Stimulated activated CD8-positive, alpha-beta memory T cell treated with anti-CD3 and anti-CD28 coated beads, Interleukin-7, amount 100 ng/mL, for 4 hours (primary cell): ENCODE measurements at places on chromosomes 6 and 20.

DNA sequence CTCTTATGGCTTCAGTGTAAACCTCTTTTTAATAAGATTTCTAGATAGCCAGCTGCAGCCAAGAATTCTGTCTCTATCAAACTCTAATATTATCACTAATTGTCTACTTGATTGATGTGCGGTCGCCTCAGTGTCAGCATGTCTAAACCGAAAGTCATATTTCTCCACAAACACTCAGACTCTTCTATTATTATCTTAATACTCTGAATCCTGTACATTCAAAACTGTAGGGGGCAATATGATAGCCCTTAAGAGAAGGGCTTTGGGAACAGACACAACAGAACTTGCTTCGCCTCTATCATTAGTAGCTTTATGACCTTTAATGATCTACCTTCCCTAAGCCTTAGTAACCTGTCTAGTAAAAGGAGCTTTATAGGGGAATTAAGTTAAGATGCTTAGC, 379.7 kb upstream of the PTCHD4 start:
- DNase-seq, result no peak

- no peak for DNase-seq
Observed at GRCh38 chr6:139354189-139354588, 20.3 kb downstream of the CITED2 start.

DNA sequence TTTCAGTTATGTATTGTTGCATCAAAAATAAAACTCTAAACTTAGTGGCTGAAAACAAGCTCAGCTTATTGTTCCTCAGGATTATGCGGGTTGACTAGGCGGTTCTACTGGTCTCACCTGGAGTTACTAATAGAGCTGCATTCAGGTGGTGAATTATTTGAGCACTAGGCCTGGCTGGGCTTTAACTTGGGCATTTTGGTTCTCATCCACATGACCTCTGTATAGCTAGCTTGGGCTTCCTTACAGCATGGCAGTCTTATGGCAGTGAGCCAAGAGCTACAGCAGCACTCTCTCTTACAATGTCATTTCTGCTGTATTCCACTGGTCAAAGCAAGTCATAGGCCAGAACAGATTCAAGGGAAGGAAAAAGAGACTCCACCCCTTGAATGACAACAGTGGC, 1.6 kb downstream of the PGBD1 start:
- no peak for DNase-seq

DNA sequence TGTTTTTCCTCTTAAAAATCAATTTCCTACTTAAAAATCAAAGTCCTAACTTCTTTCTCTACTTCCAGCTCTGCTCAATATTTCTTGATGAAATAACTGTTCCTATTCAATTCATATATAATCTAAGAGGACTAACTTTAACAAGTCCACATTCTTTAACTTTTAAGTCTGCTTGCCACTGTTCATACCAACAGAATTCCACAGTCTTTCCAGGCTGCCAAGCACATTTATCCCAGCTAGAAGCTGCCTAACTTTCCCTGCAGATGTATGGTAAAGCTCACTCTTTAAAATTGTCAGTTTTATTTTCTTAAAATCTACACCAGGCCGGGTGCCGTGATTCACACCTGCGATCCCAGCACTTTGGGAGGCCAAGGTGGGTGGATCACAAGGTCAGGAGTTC, 11.5 kb downstream of the CALHM6 start:
- no peak for DNase-seq

- no peak for DNase-seq
Observed at GRCh38 chr6:29907637-29908340, 34.5 kb upstream of the HLA-A start.

DNA sequence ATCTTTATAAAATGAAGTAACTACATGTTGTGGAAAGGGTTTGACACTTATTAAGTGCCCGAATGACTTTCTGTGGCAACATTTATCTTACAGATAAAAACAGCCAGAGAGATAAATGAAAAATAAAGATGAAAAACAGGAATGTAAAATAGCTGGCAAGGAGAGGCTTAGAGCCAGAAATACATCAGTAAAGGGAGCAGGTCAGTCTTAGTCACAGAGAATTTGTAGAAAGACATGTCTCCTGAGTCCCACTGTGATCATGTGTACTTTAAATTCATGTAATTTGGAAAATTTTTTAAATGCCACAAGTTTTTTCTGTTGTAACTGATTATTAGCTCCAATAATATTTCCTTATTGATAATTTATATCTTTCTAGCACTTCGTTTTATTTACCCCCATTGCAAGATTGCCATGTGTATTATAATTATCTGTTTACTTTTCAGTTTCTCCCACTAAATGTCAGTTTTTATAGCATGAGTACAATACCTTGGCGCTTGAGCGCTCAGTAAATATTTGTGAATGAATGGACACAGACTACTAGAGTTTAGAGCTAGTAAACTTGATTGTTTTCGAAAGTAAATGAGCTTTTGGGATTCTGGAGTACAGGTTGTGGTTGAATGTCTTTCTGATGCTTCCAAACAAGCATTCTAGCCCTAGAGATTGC, 15.2 kb downstream of the TAB2 start:
- no peak for DNase-seq

DNA sequence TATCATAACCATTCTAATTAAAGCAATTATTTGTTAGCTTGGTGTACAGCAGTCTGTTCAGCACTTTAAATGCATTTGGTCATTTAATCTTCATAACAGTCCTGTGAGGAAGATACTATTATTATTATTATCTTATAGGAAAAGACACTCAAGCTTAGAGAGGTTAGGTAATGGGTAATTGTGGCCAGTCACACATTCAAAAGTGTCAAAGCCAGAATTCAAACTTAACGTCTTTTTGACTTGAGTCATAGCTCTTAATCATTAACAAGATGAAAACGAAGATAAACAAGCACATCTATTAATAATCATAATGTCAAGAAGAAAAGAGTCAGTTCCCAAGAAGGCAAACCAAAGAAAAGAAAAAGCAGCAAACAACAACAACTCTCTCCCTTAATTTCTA, 251.0 kb downstream of the SYNE1 start:
- no peak for DNase-seq

- no peak for DNase-seq
Observed at GRCh38 chr6:27334141-27334540, 22.1 kb upstream of the POM121L2 start.

- no peak for DNase-seq
Observed at GRCh38 chr20:44955270-44955669, 4.9 kb downstream of the TOMM34 start.

DNA sequence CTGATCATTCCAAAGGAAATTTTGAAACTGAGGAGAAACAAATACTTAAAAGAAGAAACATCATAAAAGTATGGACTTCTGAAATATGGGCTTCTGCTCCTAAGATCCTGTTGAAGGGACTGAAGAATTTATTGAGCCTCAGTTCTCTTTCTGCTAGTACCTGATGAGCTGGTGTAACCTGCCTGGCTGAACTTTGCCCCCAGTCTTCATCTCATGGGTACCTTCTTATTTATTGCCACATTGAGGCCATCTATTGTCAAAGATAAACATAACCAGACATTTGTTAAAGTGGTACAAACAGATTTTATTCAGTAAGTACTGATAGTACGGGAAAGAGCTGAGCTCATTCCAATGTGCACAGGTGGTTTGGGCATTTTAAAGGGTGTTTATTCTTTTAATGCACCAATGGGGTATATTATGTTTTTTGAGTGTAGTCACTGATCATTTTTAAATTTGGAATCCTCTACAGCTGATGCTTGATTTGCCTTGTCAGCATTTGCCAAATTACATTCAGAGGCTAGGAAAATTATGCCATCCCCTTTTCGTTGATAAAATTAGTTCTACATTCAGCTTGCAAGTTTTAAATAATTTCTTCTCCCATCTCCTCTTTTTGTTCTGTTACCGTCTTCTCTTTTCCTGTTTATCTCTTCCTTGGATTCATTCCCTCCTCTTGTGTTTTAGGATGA, 118.2 kb downstream of the PRIM2 start:
- DNase-seq, result no peak

- DNase-seq, result no peak
Observed at GRCh38 chr6:54719633-54720032, 126.9 kb upstream of the FAM83B start.

GRCh38 chr20:58585753-58586540, 65.1 kb upstream of the STX16 start:
- DNase-seq, result no peak

- DNase-seq, result no peak
Observed at GRCh38 chr6:109441069-109441816, 719 bp downstream of the SMPD2 start.

DNA sequence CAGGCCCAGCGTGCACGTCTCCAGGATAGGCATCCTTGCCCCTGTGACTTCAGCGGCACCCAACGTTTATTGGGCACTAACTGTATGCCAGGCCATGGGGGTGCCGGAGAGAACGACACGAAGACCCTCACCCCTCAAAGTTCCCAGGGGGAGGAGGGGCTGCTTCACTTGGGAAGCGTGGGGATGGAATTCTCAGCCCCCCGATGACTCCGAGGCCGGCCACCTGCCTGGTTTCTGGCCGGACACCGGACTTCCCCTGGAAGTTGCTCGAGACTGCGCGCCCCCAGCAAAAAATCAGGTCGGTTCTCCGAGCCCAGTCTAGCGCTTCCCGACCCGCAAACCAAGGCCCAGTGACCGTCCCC, 275 bp upstream of the MAVS start:
- DNase-seq, result no peak

- no peak for DNase-seq
Observed at GRCh38 chr20:53070706-53071392, 98.7 kb downstream of the TSHZ2 start.

DNA sequence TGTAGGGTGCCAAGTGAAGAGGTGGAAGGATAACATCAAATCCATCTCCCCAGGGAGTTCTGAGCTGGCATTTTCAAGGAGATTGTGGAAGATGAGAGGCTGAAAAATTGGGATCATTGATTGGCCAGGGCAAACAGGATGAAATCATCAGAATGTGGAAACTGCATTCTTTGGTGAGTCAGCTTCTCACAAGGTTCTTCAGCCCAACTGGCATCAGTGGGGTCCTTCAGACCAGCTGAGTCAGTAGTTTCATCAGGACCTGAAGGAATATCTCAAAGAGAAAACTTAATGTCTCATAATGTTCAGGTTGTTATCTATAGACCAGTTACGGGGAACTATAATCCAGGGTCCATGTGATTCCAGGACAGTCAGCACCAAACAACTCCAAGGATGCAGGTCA, 195.8 kb downstream of the HAO1 start:
- no peak for DNase-seq

DNA sequence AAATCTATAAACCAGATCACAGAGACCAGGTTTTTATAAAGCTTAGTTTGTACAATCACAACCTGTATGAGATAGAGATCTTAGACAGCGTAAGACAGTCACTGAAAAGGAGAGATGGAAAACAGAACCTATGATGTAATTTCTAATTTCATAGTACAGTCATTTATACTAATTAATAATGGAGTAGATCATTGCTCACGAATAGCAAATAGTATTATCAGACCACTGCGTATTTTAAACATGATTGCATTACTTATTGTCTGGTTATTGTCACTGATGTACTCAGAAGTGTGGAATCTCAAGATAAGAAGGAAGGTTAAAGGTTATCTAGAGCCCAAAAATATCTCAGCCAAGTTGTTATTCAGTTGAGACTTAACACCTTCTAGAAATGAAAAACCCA, 115.6 kb downstream of the KHDC1L start:
- DNase-seq, result no peak

GRCh38 chr6:140794544-140794943, 1338.2 kb upstream of the GJE1 start:
- DNase-seq, result no peak

DNA sequence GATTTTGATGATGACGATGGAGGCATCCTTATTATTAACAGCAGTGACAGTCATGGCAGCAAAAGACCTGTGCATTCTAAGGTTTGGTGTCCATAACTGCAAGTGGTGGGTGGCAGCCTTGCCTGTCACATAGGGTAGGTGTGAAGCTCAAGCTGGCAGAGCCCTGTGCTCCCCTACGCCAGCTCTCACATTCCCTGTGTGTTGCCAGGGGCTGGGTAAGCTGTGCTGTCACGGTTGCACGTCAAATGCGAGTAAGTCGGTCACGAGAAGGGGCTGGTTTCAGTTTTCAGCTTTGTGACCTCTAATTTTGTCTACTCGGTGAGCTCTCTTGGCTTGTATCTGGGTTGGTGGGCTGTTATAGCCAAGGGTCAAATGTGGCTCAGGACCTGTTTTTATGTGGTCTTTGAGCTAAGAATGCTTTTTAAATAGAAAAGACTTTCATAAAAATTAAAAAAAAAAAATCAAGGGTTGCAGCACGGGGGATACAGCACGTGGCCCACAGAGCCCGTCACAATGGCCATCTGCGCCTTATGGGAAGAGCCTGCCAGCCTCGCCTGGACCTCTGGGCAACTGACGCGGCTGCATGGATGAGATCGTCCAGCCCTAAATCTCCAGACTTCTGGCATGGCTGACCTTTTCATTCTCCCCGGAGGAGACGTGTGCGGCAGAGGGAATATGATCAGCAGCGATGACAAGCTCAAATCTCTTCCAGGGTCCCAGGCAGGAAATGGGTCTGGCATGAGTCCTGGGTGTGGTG, 148.5 kb downstream of the PHACTR3 start:
- no peak for DNase-seq

- DNase-seq, result no peak
Observed at GRCh38 chr6:80550748-80551147, 444.3 kb downstream of the BCKDHB start.

GRCh38 chr6:151254451-151255081, 14.8 kb downstream of the AKAP12 start:
- DNase-seq, result no peak

GRCh38 chr6:164216368-164216767, 801.9 kb downstream of the QKI start:
- DNase-seq, result no peak

GRCh38 chr20:52975029-52975732, 3.0 kb downstream of the TSHZ2 start:
- no peak for DNase-seq

GRCh38 chr20:58993332-58994248, 12.5 kb downstream of the NELFCD start:
- no peak for DNase-seq

- DNase-seq, result no peak
Observed at GRCh38 chr6:53264915-53265607, 83.7 kb downstream of the ELOVL5 start.

GRCh38 chr6:15763364-15763763, 100.5 kb upstream of the DTNBP1 start:
- no peak for DNase-seq

- no peak for DNase-seq
Observed at GRCh38 chr6:35737413-35738211, 780 bp downstream of the ARMC12 start.

DNA sequence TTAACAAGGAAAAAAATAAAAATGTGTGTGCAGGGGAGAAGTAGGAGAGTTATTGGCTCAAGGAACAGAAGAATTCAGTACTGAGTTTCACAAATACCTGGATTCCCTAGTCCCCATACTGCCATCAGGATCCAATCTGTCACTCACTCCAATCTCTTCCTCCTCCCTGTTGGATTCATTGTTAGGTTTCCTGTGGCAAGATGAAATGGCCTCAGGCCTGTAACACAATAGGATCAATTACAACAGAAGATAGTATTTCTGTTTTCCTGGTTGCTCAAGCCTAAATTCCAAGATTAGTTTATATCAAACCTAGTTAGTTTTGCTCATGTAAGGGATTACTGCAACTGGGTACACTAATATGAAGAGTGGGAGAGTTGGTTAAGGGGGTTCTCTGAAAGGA, 24.4 kb downstream of the HCRTR2 start:
- DNase-seq, result no peak
